ENCODE measurements at places on chromosomes 7 and 10.

DNA sequence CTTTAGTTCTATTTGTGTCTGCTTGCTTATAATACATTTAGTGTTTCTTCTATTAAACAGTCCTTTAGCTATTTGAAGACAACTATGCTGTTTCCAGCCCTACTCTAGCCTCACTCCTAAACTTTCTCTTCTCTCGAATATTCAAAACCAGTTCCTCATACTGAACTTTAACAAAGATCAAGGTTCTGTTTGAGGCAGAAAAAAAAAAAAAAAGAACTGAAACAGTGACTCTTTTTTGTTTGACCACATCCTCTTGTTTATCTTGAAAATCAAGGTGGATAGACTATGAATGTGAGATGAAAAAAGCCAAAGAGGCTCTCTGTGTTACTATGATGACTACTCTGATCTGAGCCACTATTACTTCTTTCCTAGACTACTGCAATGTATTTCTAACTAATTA is 154.3 kb downstream of the ZNF365 start:
- no peak for DNase-seq

- no peak for DNase-seq
Measured at GRCh38 chr10:116067825-116068224, 205.2 kb downstream of the GFRA1 start.

GRCh38 chr7:150400788-150401423 is 21.8 kb downstream of the ZNF775 start:
- no peak for DNase-seq

- no peak for DNase-seq
Measured at GRCh38 chr10:133097418-133097817, 9.7 kb downstream of the ADGRA1 start.

DNA sequence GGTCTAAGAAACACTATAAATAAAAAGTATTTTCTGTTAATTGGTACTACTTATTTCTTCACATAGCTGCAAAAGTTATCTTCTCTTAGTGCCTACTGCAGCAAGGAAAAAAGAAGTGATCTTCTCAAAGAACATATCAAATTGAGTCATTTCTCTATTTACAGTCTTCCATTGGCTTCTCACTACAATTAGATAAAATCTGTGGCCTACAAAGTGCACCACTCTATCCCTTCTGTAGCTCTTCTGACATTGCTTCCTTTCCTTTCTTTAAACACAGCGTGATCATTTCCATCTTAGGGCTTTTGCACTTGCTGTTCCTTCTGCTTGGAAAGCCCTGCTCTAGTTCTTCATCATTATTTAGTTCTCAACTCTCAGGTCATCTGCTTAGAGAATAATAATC is 44.7 kb downstream of the MXI1 start:
- DNase-seq = no peak

- no peak for DNase-seq
Measured at GRCh38 chr10:72126184-72126871, 38.0 kb upstream of the SPOCK2 start.

- no peak for DNase-seq
Measured at GRCh38 chr7:115914951-115915350, 115.6 kb downstream of the TFEC start.

DNA sequence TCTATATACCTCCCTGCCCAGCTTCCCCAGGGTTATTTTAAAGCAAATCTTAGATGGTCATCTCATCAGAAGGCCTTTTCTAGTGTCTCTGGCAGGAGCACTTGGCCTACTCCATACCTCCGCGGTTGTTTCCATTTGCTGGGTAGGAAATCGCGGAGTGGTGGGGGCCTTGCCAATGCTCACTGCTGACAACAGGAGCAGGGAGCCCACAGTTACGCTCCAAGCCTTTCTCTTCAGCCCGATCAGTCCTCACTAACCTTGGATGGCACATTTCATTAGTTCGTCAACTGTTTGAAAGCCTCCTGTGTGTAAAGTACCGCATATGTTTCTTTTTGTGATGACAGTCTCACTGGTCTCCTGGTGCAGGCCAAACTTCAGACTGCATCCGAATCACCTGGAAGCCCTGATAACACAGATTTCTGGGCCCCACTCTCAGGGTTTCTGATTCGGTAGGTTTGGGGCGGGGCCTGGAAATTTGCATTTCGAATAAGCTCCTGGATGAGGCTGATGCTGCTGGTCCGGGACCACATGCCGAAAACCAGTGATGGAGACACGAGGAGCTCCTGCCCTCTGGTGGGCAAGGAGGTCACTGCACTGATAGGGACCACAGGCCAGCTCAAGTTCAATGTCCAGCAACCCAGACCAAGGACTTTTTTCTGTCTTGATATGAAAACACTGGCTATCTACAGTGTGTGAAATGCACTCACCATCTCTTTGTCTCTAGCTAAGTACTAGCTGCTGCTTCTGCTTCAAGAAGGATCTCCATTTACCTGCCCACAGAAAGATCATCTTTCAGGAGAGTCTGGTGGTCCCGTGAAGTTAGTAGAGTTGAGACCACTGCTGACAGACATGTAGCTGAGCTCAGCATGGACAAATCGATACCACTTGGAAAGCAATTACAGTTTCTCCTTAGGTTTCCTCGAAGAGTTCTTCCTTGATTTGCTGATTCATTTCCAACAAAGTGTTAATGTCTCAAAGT is 14.0 kb downstream of the LRGUK start:
- DNase-seq = peak; percentile 31

GRCh38 chr7:75849573-75849972 is 29.3 kb upstream of the RHBDD2 start:
- no peak for DNase-seq

GRCh38 chr10:61136139-61136538 is 192.2 kb upstream of the RHOBTB1 start:
- DNase-seq = no peak

DNA sequence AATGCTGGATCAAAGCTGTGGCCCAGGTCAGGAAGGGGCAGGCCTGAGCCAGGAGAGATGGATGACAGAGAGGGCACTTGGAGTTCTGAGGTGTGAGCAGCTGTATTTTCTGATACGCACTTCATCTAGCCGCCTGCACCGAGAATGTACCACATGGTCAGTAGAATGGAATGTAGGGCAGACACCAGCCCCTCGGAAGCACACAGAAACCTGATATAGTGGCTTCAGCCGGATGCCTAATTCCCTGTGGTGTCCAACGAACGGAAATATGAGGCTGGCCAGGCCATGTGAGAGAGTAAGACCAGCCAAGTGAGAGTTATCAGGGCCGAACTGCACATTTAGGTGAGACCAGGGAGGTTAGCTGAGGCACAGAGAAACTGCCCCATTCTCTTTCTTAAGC is 46.7 kb upstream of the PLCE1 start:
- DNase-seq = no peak

DNA sequence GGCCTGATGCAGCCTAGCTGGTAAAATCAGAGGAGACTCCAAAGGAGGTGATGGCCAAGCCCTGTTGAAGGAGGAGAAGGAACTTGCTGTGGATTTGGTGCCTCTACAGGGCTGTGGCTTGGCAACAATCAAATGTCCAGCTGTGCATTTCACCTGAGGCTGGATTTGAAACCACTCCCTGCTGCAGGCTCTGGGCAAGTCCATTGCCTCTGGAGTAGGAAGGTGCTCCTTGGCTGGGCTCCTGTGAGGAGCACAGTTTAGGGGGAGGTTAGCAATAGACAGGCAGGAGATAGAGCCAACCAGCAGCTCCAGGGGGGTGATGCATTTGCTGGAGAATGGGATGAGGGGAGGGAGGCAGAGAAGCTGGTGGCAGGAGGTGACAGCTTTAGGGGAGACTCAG is 26.5 kb downstream of the CDH23 start:
- DNase-seq = no peak

DNA sequence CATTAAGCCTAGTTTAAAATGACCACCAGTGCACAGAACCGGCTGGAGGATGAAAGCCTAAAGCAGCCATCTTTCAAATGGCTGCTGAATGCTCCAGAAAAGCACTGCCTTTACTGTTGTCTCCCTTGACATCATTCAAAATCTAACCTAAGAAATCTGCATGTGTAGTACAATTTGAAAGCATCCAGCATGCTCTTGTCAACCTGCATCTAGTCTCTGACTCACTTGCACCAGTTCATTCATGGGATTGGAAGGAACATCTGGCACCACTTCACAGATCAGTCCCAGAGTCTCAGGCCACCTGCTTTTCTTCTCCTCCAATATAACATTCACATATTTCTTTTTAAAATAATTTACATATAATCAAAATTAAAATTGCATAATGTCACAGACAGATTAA is 76.2 kb downstream of the RNF133 start:
- DNase-seq = no peak

- no peak for DNase-seq
Measured at GRCh38 chr7:41820111-41820671, 117.3 kb upstream of the INHBA start.

DNA sequence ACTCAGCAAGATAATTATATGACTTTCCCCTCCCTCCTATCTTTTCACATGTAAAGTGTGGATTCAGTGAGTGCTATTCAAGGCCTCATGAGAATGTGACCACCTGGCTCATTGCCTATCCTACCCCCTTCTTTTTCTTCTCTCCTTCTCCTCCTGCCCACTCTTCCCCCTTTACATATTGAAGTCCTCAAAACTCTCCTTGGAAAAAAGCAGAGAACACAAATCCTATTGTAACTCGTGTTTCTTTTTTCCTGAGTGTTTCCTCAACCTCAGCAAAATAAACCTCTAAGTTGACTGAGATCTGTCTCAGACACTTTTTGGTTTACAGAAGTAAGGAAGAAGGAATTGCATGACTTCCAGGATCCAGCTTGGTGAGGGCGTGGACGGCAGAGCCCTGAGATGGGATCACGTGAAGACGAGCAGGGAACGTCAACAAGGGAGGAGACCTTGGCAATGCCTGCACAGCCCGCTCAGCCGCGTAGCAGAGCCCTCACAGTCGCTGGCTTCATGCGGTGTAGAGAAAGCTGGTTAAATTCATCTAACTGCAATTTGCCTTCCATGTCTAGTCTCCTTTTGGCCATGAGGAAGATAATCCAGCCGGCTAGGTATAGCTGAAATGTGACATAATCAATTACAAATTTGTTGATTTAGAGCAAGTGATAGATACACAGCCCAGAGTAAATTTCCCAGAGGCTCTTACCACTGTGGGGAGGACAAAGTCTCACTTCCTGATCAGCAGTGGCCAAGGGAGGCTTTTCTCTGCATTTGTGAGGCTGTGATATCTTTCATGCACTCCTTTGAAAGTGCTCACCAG is 75.7 kb downstream of the LYZL2 start:
- no peak for DNase-seq
